ENCODE measurements at places on chromosomes 11 and 22.

DNA sequence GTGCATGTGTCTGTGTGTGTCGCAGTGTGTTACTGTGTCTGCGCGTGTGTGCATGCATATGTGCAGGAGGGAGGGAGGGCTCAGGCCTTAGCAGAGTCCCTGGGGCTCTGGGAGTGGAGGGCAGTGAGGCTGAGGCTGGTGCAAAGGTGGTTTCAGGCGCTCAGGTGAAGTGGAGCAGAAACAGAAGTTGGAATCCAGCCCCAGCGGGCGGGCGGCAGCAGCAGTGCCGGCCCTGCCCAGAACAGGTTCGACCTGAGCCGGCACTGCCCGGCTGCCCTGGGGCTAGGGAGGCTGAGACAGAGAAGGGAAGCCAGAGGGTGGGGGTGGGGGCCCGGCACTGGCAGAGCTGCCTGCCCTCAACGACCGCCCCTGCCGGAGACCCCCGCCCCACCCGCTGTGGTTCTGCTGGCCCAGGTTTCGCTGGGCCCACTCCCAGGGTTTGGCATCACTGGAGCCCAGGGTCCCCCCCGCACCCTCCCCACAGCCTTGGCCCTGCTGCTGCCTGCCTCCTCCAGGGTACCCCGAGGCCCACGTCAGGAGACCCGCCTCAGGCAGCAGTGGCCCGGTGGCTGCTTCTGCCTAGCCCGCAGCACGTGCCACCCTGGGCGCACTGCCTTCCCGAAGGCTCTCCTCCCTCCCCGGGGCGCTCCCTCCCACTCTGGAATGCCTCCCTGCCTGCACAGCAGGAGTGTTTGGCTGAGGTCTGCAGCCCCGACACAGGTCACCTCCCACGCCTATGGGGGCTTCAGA lies 13.3 kb downstream of the ASCL2 start:
- DNase-seq: no peak

DNA sequence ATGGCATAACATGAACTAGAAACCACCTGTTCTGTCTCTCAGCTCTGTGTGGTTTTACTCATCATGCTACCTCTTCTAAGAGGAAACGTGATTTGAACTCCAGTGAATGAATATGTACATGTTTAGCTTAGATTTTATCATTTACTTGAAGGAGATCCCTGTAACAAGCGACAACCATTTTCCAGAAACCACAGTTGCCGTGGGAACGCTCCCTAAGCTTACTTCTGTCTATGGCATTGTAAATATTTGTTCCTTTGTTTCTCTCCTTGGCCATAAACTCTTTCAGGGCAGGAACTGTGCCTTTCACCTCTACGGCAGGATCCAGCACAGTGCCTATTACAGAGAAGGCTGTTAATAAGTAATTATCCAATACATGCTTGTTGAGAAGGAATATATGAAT lies 17.1 kb upstream of the TPH1 start:
- DNase-seq: no peak

DNA sequence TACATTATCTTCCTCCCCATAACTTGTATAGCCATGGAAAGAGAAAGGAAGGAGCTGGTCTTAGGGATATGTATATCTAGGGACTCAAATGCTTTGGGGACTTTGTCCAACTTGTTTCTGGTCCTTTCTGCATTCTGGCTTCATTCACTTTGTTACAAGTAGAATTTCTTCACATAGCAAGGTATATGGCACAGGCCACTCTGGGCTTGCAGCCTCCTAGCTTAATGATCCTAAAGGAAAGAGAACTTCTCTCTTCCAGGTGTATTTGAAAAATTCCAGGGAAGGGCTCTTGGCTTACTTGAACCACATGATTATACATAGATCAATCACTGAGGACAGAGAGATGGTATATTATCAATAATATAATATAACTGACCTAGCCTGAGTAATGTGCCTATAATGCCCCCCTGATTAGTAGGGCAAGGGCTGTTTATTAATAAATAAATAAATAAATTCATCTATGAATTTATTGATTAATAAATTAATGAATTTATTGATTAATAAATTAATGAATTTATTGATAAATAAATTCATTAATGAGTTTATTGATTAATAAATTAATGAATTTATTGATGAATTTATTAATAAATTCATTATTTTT lies 48.2 kb upstream of the CEP295 start:
- DNase-seq: no peak

DNA sequence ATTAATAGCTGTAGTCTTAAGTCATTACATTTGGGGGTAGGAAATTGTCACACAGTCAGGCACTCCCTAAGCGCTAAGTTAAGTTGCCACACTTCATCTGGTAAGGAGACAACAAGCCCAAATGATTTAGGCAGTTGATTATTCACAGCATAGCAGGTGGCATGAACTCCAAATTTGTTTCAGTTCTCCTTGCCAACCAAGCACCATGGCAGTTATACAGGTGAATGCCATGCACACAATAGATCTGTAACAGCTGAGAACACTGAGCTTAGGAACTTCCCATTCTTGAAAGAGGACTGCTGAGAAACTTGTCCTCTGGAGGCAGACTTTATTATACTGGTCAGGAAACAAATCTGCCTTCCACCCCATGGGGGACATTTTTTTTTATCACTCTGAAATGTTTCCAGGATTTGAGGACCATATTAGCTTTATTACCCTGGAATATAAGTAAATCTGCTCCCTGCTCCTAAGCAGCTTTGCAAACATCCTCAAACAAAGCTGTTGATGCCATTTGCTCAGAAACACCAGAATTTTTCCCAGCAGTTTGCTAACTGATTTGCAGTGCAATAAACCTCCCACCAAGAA lies 5.1 kb upstream of the INTS4 start:
- DNase-seq: no peak

Data from fibroblast of skin of back (primary cell).